ENCODE measurements at places on chromosomes 4 and X.

DNA sequence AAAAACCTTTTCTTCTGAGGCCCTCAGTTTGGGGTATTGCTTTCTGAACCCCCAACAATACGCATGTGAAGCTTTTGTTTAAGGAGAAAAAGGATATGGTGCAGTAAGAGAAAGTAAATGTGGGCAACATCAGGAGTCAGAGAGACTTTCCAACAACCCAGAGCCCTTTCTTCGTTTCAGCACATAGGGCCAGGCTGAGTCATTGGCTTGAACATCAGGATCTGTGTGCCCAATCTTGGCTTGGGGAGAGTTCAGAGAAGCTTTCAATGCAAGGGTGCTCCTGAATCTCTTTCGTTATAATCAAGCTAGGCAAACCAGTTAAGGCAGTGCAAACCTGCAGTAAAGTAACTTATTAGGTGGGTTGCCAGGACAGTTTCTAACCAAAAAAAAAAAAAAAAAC, 191.2 kb downstream of the FRMPD4 start:
- DNase-seq = no peak

GRCh38 chr4:119471259-119471658, 149.3 kb upstream of the FABP2 start:
- DNase-seq = no peak

DNA sequence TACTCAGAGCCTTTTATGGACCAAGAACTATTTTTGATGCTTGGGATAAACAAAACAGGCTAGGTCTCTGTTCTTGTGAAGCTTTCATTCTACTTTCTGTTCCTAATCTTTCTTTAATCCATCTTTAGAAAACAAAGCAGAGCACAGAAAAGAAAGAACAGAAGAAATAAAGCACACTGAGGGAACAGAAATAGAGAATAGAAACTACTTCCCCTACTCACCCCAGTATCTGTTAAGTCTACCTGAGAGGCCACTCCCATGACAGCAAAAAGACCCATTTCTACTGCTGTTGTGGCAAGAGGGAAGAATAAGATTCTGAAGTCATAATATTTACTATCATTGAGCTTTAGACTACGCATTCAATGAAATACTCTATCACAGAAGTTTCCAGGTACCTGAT, 9.2 kb downstream of the RFC1 start:
- no peak for DNase-seq

DNA sequence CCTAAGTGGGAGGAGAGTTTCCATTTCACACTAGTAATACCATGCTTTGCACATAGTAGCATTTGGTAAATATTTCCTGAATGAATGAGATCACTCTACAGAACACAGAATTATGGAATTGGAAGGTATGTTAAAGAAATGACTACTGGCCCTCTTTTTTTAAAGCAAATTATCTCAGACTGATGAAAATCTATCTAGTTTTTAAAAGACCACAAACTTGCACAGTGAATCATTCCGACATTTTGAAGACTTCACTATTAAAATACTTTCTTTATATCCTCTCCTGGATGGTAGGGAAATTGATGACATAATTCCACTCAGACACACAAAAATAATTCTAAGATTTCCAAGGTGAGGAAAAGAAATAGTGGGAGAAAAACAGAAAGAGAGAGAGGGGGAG, 68.4 kb upstream of the ETNPPL start:
- no peak for DNase-seq

DNA sequence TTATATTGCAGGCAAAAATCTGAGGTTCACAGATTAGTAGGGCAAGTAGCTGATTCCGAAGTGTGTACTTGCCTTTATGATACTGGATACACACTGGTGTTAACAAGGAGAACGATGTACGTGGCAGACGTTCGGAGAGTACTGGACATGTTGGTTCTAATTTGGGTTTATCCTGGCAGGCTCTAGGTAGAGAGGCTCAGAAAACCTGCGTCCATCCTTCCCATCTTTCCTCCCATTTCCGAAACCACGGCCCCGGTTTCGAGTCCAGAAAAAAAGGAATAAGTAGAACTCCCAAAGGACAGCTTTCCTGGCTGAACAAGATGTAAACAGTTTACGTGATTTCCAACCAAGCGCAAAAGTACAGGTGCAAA, 351 bp upstream of the SLC30A9 start:
- DNase-seq = no peak

- DNase-seq = no peak
Measured at GRCh38 chr4:135605076-135605475, 1403.5 kb upstream of the PABPC4L start.

- DNase-seq = no peak
Measured at GRCh38 chr4:107283587-107284559, 247.8 kb upstream of the DKK2 start.

DNA sequence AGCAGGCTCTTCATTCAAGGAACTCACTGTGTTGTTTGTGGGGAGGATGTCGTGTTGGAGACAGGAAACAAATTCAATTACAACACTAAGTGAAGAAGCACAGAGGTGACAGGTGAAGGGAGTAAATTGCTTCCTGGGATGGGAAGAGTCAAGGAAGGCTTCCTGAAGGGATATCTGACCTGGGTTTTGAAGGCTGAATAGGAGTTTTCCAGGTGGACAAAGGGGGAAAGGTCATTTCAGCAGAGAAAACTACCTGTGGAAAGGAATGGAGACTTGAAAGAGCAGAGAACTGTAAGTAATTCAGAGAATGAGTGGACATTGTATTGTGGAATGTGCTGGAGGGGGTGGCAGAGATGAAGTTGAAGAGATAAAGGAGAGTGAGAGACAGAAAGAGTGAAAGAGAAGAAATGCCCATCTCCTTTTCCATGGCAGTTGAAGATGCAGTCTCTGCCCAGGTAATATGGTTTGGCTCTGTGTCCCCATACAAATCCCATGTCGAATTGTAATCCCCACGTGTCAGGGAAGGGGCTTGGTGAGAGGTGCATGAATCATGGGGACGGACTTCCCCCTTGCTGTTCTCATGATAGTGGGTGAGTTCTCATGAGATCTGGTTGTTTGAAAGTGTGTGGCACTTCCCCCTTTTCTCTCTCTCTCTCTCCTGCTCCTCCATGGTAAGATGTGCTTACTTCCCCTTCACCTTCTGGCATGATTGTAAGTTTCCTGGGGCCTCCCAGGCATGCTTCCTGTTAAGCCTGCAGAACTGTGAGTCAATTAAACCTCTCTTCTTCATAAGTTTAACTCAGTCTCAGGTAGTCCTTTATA, 205.7 kb upstream of the BCOR start:
- no peak for DNase-seq

DNA sequence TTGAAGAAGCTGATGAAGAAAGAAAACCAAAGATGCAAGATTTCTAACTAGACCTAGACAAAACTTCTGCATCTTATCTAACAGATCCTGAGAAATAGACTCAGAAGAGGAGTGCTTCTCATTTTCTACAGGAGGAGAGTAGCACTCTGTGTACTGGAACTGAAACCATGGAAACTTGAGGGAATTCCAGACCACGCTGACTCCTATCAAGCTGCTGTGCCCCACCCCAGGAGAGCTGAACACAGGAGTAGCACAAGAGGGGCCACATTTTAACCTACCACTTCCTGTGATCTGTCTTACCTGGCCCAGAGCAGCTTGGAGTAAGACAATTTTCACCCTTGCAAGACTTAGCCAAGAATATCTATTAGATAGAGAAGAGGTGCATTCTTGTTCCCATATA, 248.9 kb downstream of the SCFD2 start:
- DNase-seq = no peak

DNA sequence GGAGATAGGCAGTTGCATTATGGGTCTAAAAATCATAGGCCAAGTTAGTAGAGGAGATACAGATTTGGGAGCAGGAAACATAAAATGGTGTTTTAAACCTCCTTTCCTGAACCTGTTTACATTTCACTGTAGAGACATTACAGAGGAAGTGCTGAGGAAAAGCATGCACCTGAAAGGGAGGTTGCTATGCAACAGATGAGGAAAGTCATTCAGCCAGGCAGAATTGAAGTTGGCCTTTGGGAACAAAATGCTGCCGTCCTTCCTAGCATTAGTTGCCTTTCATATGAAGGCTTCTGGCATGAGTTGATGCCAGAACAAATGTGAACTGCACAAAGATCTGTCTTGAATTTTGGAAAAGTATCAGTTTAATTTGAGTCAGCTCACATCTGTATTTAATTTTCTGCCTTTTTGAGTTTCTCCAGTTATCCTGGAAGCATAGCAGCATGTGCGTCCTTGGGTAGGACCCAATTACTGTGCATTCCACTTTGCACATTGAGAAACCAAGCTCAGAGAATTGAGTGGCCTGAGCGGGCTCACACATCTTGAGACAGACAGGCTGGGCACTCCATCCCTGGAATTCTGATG, 38.2 kb downstream of the MAGED1 start:
- DNase-seq = peak; percentile 4

DNA sequence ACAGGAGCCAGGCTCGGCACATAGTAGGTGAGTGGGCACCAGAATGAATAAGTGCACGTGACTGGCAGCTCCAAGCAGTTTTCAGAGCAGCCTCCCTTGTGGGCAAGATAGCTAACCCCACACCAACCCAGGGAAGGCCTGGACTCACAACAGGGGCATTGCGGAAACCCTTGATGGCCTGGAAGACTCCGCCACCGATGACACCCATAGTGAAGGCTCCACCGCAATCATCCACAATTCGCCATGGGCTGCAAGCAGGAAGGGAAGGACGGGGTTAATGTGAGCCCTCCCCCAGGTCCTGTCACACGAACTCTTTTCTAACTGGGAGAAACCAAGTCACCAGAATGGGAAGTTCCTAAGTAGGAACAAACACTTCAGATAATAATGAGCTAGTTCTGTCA, 957 bp downstream of the TIMM17B start:
- DNase-seq = no peak

GRCh38 chr4:167233685-167234315, 494 bp downstream of the SPOCK3 start:
- DNase-seq = no peak

DNA sequence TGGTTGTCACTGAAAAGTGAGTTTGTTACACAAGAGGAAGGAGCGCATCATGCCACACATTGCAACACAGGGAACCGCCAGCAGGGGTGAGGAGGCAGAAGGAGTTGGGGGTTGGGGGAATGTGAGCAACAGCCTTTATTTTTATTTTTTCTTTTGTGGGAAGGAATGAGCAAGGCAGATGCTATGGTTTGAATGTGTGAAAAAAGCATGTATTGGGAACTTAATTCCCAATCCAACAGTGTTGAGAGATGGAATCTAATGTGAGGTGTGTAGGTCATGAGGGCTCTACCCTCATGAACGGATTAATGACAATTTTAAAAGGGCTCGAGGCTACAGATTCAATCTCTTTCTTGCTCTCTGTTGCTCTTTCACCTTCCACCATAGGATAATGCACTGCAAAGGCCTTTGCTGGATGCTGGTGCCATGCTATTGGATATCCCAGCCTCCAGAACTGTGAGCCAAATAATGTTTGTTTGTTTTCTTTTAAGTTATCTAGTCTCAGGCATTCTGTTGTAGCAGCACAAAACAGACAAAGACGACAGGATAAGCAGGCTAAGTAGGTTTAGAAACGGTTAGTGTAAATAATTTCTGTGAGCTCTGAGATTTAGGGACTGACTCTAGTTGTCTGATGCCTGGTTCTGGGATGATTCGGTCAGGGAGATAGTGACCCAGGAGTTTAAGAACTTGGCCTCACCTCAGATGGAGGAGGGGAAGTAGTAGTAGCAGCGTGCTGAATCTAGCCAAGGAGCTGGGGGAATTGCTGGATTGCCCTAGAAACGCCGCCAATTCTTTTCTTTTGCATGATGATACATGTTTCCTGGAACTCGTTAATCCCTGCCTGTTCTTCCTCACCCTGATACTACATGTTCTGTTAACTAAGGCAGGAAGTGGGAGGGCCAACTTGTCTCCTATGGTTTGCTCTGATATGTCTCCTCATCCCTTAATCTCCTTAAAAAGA, 156.6 kb upstream of the CTSO start:
- DNase-seq = no peak

DNA sequence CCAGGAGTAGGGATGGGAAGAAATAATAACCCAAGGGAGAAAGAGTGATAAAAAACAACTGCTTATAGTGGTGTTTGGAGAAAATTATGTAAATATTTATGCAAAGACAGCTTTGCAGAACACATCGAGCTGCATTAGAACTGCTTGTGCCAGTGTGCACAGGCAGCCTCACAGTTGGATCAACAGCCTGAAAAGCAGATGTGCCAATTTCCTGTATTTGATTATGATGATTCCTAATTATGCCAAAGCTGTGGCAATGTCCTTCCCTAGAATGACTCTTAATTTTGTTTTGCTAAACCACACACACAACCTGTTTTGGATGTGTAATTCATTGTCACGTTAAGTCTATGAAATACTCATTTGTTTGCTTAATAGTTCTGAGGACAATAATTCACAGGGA, 30.6 kb upstream of the ANTXR2 start:
- DNase-seq = no peak

- DNase-seq = no peak
Measured at GRCh38 chrX:133389975-133390374, 25.3 kb downstream of the GPC4 start.

DNA sequence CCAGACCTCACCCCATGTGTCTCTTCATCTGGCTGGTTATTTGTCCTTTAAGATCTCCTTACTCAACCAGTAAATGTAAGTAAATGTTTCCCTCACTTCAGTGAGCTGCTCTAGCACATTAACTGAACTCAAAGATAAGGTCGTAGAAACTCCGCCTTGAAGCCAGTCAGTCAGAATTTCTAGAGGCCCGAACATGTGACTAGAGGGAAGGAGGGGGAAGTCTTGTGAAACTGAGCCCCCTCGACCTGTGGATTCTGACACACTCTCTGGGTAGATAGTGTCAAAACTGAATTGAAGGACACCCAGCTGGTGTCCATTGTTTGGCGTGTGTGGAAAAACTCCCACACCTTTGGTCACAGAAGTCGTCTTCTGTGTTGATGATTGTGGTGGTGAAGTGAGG, 933.9 kb downstream of the ADGRL3 start:
- DNase-seq = no peak

DNA sequence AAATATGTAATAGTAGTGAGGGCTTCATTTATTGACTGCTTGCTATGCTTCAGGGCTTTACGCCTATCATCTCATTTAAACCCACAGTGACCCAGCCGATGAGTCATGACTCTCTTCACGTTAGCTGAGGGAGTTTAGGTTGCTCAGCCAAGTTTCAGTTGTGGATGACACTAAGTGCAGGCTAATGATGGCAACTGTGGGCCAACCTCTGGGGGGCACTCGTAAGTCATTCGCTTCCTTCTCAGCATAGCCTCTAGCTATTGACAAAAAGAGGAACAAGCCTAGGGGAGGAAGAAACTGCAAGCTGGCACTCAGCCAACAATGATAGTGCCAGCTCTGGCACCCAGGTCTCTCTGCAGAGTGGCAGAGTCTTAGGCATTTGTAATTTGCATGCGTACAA, 325.0 kb downstream of the ARHGAP10 start:
- DNase-seq = no peak

GRCh38 chrX:72352786-72353185, 47.1 kb upstream of the CITED1 start:
- DNase-seq = no peak

- no peak for DNase-seq
Measured at GRCh38 chr4:150130933-150131332, 52.7 kb downstream of the DCLK2 start.

- DNase-seq = no peak
Measured at GRCh38 chr4:52750819-52751486, at the start of gene ERVMER34-1. ERVMER34-1 (minus strand) TSS chr4:52751425; CDS start chr4:52745520, 5,905 bp downstream.
